ENCODE measurements at places on chromosomes 2 and 18.

GRCh38 chr2:145352484-145352883 is 832.6 kb upstream of the ZEB2 start:
- DNase-seq, result no peak

- DNase-seq, result no peak
Observed at GRCh38 chr2:234517971-234518370, 21.1 kb upstream of the ARL4C start.

GRCh38 chr2:60662781-60663180 is 93.3 kb upstream of the PAPOLG start:
- DNase-seq, result no peak

- DNase-seq, result no peak
Observed at GRCh38 chr18:51323961-51324360, 126.5 kb upstream of the MEX3C start.

DNA sequence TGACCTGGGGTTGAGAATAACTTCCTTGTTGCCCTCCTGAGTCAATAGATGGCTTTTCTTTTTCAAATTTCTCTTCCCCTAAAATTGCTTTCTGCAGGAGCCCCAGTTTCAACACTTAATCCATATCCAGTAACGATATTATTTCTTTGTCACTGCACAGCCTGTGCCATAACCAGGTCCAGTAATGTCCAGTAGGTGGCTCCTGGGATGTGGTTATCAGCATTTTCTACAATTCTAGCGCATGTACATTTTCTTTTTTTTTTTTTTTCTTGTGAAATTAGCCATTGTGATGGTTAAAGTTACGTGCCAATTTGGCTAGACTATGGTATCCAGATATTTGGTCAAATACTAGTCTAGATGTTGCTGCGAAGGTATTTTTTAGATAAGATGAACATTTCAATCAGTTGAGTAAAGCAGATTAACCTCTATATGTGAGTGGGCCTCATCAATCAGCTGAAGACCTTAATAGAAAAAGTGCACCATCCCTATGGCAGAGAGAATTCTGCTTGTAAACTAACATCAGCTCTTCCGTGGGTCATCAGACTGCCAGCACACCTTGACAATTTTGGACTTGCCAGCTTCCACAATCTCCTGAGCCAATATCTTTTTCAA is 72.9 kb upstream of the SCG2 start:
- DNase-seq, result no peak

DNA sequence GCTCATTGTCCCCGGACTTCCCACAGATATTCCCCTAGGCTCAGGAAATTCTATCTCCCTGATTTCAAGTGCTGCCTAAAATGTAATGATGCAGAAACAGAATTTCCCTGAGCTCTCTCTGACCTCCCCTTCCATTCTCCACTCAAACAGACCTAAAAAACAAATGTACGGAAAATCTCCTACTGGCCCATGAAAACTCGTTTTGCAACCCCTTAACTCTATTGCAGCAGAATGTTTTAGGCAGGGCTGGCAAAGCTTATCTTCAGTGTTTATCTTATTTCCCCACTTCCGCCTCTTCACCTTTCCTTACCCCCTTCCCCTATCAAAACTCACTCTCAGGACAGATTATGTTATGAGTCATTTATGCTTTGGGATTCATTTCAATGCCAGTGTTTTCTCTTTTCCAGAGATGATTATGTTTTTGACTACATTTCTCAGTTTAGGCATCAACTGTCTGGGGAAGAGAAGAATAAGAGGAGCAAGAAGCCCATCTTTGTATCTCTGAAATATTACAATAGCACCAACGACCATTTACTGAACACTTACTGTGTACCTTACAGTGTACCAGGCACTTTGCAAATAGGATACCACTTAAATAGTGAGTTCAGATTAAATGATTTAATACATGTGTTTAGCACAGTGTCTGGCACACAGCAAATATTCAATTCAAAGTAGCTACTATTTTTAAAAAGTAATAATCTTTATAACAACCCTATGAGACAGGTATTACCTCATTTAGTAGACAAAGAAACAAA is 53.9 kb upstream of the STPG4 start:
- DNase-seq, result no peak

DNA sequence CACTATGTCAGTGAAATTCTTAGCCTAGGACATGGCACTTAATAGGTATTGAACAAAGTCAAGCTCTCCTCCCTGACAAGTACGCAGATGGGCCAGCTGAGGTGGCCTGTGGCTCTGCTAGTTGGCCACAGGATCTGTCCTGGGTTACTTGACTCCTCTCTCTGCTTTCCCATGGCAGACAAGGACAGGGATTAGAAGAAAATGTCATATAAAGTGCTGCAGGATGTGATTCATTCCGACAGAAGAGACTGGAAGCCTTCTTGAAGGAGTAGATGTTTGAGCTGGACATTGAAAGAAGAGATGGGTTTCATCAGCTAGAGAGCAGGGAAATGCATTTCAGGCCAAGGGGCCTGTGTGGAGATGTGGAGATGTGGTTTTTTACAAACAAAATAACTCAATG is 46.7 kb downstream of the SMAD7 start:
- peak; percentile 48 for DNase-seq

GRCh38 chr2:178905261-178905660 is 98.0 kb upstream of the TTN start:
- no peak for DNase-seq

- DNase-seq, result peak; percentile 70
Observed at GRCh38 chr18:10454681-10455557, 484 bp downstream of the APCDD1 start.

GRCh38 chr18:77071711-77072292 is 60.8 kb downstream of the MBP start:
- no peak for DNase-seq

DNA sequence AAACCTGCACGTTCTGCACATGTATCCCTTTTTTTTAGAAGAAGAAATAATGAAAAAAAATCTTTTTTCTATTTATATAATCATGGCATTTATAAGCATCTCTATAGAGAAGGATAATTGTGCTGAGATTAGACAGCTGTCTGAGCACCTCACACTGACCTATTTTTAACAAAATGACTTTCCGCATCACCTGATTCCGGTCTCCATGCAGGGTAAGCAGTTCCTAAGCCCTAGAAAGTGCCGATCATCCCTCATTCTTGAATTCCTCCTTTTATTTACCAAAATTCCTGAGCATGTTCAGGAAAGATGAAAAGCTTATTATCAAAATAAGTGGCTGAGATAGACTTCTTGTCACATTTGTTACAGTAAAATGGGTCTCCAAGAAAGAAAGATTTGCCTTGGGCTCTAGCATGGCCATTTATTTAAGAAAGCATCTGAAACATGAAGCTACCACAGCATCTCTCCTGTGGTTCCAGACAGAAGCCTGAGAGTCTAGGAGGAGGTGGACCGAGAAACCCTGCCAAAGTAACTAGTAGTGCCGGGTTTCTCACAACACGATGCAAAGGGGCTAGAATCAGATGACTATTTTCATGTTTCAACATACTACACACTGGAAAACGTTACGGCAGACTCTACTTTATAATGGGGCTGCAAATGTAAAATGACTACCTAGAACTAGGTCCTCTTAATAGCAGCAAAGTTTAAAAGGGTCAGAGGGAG is 670 bp downstream of the GKN1 start:
- no peak for DNase-seq

GRCh38 chr2:218161644-218162043 is 5.1 kb downstream of the CXCR1 start:
- DNase-seq, result no peak

Measured in tibial artery (tissue), 4 donors.